ENCODE measurements at places on chromosomes 13 and 19.

DNA sequence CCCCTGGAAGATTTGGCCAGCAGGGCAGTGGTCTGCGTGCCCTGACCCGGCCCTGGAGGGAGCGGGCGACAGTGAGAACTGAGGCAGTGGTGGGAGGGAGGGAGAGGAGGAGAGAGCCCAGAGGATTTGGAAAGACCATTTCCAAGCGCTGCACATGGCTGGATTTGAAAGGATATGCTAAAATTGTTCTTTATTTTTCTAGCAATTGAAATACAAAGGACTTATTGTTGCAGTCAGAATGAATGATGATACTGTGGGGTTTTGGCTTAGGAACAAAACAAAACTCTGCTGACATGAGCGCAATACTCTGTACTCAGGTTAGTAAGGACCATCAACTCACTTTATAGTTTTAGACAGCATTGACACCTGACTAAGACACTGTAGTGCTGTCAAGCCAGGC, 69.5 kb downstream of the TNFRSF19 start:
- DNase-seq = no peak

- no peak for DNase-seq
Observed at GRCh38 chr13:40141859-40142555, 486.5 kb downstream of the COG6 start.

DNA sequence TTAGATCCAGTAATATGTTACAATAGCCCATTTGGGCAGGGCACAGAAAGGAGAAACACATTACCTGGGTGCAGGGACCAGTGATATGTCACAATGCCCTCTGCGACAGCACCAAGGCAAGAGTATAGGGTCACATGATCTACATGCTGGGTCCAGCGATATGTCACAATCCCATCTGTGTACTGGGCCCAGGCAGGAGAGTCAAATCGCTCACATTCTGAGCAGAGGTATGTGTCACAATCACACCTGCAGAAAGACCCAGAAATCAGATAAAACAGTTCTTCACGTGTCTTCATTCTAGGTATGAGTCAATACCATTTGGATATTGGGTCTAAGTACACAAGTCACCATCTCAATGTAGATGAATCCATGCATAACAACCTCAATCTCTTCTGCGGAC, 7.1 kb upstream of the ZNF43 start:
- no peak for DNase-seq

DNA sequence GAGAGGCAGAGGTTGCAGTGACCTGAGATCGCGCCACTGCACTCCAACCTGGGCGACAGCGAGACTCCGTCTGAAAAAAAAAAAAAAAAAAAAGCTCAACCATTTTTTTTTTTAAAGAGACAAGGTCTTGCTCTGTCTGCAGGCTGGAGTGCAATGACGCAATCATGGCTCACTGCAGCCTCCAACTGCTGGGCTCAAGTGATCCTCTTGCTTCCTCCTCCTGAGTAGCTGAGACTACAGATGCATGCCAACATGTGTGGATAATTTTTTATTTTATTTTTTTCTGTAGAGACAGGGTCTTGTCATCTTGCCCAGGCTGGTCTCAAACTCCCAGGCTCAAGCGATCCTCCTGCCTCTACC, 10.3 kb downstream of the EHD2 start:
- DNase-seq = peak; percentile 80

DNA sequence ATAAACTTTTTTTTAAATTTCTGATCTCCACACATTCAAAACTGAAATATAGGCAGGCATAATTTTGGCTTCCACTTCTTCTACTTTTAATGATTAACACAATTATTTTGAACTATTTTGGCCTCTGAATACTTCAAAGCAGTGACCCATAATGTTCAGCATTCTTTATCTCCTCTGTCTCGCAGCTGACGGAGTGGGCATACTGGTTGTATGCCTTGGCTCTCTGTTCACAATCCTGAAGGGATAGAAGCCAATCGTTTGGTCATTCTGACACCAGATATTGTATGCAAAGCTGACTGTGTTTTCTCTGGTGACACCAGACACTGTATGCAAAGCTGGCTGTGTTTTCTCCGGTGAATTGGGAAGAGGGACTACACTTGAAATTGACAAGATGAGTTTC, 833.0 kb downstream of the EFNB2 start:
- no peak for DNase-seq

DNA sequence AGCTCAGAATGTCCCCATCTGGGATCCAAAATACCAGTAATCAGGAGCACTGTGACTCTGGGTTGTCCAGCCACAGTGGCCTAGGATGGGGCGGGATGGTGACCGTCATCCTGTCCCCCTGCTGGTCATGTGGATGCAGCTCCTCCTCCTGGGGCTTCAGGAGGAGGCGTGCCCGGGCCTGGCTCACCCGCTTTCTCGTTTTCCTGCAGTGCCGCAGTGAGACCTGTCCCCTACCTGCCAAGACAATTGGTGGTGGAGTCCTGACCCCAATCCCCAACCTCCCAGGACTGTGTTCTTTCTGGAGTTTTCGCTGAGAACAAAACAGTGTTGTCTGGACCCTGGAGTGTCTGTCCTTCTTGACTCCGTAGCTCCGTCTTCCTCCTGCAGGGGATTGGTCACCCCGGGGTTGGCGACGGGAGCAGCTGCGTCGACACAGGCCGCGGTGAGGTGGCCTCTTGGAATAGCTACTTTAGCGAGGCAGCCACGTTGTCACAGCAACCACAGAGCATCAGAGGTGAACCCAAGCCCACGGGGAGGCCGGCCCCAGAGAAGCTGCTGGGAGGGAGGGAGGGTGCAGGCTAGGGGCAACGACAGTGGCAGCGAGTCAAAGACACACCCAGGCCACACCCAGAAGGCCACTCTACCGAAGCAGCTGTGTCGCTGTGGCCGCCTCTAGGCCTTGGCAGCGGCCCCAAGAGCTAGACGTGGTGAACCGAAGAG, 10.2 kb upstream of the EMC10 start:
- no peak for DNase-seq

DNA sequence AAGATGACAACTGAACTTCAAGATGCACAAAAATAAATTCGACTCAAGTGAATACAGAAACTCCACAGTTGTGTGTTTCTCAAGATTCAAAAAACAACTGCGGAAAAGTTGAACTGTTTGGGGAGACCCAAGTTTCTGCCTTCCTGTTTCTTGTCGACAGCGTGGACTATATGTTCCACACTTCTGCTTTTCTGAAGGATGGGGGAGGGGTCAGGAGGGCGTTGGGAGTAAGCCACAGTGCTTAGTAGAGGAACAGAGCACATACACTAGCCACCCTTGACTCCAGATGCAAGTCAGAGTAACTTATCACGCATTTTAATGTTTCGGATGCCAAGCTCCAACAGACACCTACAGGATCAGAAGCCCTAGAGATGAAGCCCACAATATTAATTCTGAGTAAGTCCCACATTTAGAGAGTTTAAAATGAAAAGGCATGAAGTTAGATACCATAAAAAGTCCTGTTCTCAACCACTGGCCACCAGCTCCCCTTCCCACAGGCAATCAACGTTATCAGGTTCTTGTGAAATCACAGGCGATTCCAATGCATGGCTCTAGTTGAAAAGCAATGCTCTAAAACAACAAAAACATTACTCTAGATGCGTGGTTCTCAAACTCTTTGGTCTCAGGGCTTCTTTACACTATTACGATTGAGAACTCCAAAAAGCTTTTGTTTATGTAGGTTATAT, 4.2 kb downstream of the TUBGCP3 start:
- DNase-seq = no peak

DNA sequence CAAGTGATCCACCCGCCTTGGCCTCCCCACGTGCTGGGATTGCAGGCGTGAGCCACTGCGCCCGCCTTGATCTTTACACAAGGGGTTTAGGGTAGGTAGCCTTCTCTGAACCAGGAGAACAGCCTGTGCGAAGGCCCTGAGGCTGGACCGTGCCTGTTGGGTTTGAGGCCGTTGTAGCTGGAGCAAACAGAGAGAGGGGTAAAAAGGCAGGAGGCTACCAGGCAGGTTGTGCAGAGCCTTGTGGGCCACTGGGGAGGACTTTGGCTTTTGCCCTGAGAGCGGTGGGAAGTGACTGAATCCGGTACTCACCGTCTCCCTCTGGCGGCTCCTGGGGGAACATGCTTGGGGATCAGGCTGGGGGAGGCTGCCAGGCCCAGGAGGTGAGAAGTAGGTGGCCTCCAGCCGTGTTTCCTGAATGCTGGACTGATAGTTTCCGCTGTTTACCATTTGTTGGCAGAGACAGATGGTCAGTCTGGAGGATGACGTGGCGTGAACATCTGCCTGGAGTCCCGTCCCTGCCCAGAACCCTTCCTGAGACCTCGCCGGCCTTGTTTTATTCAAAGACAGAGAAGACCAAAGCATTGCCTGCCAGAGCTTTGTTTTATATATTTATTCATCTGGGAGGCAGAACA, 24.6 kb downstream of the SPC24 start:
- DNase-seq = no peak

DNA sequence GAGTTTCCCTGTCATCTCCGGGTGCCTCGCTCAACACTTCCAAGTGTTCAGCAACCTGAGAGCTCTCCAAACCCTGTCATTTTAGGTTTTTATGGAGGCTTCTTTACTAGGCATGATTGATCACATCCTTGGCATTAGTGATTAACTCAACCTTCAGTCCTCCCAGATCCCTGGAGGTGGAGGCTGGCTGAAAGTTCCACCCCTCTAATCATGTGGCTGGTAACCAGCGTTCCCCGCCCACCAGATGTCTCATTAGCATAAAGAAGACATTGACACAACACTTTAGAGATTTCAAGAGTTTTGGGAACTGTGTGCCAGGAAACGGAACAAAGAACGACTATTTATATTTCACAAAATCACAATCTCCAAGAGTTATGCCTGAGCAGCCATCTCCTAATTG, 71.1 kb upstream of the RGCC start:
- DNase-seq = no peak

DNA sequence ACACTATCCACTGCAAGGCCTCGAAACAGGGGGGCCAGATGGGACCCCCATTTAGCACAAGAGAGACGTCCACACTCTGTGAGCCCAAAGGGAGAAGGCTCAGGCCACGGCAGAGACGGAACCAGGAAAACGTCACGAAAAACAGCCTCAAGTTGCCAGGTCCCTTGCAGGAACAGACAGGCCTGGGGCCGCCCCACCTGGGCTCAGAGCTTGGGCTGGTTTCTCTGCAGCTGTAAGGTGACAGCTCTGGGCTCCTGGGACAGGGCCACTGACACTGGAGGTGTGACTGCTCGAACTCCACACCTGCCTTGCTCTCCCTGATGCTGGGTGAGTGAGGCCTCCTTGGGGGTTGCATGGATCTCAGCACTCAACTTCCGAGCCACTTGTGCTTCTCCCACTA, 3.2 kb downstream of the ZNF787 start:
- no peak for DNase-seq

DNA sequence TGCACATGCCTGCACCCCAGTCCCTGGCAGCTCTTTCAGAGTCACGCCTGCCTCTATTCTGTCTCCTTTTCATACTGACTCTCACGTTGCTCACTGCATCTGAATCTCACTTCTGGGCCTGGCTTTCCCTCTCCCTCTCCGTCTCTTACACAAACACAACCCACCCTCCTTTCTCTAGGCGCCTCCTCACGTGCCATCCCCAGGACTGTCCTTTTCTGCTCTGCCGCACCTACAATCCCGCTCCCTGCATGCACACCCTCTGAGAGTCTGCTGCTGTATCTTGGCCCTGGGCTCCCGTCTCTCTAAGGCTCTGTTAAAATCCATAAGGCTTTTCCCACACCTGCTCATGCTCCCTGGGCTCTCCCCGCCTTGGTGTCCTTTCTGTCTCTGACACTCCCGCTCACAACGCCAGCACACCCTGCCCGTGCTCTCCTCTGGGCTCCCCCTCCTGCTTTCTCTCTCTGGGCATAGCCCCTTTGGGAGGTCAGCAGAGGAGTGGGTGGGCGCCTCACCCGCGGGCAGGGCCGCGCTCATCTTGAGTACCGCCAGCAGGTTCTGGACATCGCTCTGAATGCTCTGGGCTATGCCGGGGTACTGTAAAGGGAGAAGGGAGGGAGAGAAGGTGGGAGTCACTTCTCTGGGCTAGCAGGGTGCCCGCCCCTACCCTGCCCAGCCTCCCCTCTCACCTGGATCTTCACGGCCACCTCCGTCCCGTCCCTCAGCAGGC, 12.7 kb upstream of the NUMBL start:
- no peak for DNase-seq

DNA sequence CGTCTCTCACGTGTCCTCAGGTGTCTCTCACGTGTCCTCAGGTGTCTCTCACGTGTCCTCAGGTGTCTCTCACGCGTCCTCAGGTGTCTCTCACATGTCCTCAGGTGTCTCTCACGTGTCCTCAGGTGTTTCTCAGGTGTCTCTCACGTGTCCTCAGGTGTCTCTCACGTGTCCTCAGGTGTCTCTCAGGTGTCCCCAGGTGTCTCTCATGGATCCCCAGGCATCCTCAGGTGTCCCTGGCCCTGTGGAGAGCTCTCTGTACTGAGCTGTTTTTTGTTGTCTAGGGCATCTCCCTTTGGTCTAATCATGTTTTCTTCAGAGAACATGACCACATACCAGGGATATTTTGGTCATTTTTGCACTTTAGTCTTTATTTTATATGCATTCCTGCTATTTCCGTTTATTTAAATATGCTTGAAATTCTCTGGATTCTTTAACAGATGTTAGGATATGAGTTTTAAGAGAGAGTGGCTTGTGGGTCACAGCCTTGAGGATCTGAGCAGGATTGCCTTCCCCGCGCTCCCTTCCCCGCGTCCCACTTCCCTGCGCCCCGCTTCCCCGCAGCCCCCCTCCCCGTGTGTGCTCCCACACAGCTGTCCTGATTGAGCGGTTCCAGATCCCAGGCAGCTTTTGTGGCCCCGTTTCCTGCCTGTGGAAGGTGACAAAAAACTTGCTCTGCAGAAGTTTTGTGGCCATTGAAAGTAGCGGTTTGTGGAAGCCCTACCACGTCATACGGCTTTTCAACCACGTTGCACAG, 31.9 kb downstream of the ATP4B start:
- DNase-seq = no peak

DNA sequence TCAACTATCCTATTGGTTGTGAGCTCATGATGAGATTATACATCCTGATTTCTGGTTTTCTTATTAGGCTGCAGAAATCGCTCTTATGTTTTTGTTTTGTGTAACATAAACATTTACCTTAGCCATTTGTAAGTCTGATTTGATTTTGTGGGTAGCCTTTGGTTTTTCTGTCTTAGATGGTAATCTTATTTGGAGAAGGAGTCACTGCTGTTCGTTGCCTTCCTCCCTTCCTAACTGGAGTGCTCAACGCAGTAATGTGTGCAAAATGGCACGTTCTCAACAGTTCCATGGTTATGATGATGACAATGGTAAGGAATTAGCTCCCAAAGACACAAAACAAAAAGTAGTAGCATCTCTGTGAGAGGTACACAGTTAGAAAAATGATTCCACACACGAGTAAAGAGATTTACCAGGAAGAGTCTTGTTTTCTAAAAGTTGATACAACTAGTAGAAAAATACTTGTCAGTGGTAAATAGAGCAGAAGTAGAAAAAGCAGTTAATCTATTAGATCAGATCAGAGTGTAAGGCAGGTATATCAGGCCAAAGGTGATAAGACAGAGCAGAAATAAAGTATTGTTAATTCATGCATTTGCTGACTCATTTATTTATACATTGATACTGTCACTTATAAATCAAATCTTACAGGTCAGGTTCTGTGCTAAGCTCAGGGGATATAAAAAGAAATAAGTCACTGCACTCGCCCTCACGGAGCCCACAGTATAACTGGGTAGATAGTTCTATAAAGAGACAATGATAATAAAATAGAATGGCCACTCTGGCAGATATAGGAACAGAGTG, 270.0 kb downstream of the NALCN start:
- no peak for DNase-seq

GRCh38 chr13:43433691-43434141, 353.1 kb downstream of the ENOX1 start:
- DNase-seq = no peak

- DNase-seq = no peak
Observed at GRCh38 chr13:68234274-68234673, 1004.1 kb upstream of the PCDH9 start.

GRCh38 chr19:19026299-19026971, 6.9 kb downstream of the SUGP2 start:
- DNase-seq = no peak
